ENCODE measurements at places on chromosomes 7 and 10.

- DNase-seq, result no peak
These were observed 22.3 kb downstream of the CNPY1 start for GRCh38 chr7:155524018-155524556.

DNA sequence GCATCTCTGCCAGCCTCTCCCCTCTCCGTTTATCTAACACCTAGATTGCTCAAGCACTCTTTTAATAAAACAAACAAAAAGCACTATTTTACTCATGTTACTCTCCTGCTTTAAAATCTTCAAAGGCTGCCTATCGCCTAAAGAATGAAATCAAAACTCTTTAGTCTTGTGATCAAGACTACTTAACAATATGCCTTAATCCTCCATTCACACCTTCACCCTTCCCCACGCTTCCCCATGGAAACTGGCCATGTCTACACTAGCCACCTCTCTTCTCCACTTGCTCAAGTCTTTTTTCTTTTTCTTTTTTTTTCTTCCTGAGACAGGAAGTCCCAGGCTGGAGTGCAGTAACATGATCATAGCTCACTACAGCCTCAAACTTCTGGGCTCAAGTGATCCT, 47.8 kb upstream of the TMEM213 start:
- no peak for DNase-seq

- DNase-seq, result no peak
These were observed 8.2 kb upstream of the STARD3NL start for GRCh38 chr7:38169847-38170246.

DNA sequence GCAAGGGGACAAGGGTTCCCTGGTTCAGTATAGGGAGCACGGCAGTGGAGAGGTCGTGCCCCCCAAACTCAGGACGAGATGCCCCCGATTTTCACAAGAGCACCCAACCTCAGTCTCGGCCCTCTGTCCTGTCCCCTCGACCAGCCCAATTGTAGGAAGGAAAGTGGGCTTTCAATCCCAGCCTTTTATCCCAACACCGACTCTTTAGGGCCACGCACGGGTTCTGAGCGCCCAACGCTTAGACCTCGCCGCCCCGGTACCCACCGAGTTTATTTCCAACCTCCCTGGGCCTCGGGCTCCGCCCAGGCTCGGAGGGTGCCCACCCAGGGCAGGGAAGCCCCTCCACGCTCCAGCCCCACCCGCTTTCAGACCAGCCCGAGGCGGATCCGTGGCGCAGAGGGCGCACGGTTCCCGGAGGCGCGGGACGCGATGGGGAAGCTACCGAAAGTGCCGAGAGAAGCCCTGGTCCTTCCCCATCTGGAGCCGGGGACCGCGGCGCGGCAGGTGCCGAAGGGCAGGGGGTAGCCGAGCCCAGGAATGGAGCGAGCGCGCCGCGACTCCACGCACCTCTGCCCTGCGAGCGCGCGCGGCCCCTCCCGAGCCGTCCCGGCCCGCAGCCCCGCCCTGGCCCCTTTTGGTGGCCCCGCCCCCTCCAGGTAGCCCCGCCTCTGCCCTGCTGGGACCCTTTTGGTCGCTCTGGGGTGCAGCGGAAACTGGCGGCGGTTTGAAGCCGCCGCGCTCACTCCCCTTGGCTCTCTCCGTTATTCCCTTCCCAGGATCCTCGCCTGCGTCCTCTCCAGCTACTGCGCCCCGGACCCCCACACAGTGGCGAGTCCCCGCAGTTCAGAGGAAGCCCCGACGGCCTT, 20.4 kb downstream of the GRID2IP start:
- DNase-seq, result peak; percentile 23

DNA sequence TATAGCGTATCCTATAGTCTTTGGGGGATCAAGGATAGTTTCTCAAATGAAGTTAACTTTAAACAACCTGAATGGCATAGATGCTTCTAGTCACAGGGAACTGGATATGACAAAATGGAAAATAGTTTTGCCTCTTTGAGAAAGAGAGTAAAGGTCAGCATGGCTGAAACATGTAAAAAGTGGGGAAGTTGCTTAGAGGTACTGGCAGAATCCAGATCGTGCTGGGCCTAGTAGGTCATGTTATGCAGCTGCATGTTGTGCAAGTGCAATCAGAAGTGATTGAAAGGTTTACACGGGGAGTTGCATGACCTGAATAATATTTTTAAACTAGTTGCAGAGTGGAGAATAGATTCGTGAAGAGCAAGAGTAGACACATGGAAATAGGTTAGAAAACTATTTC, 201.1 kb upstream of the HDAC9 start:
- no peak for DNase-seq

DNA sequence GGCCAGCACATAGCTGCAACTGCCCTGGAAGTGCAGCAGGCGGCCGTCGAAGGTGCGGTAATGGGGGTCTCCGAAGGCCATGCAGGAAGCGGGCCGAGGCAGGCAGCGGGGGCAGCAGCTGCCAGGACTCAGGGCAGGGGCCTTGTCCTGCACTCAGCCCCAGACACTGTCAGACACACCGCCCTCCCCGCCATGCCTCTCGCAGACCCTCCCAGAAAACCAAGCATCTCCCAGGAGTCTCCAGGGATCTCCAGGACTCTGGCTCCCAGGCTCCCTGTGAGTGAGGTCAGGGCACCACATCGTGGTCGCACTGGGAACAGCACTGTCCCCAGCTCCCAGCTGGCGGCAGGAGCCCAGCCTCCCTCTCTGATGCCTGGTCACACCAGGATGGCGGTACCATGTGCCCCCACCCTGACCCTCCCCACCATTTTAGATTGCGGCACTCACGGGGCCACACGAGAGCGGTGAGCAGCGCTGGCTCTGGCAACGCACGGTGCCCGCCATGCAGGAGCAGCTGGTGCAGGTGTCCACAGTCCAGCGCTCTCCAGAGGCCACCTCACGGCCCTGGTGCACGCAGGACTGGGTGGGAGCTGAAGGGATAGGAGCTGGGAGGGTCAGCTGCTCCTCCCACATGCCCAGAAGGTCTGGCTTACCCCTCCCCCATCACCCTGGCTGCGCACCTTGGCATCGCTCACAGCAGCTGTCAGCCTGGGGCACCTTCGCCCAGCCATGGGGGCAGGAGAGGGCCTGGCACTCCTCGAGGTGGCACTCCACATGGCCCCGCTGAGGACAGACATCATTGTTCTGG, 17.5 kb downstream of the ATP6V1F start:
- peak; percentile 56 for DNase-seq

DNA sequence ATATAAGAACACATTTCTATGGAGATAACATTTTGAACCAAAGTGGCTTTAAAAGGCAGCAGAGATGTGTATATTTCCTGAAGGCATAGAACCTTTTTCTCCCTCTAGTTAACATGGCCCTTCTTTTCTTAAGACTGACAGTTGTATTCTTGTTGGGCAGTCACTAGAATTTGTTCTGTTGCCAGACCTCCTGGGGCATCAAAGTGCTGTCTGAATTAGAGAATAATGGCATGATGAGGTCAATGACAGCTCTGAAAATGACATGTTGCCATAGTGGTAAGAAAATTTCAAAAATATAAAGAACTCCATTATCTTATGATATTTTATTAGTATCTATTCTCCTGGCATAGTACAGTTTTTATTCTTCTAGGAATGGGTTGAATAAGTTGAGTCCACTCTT, 446.7 kb downstream of the NRG3 start:
- DNase-seq, result no peak

DNA sequence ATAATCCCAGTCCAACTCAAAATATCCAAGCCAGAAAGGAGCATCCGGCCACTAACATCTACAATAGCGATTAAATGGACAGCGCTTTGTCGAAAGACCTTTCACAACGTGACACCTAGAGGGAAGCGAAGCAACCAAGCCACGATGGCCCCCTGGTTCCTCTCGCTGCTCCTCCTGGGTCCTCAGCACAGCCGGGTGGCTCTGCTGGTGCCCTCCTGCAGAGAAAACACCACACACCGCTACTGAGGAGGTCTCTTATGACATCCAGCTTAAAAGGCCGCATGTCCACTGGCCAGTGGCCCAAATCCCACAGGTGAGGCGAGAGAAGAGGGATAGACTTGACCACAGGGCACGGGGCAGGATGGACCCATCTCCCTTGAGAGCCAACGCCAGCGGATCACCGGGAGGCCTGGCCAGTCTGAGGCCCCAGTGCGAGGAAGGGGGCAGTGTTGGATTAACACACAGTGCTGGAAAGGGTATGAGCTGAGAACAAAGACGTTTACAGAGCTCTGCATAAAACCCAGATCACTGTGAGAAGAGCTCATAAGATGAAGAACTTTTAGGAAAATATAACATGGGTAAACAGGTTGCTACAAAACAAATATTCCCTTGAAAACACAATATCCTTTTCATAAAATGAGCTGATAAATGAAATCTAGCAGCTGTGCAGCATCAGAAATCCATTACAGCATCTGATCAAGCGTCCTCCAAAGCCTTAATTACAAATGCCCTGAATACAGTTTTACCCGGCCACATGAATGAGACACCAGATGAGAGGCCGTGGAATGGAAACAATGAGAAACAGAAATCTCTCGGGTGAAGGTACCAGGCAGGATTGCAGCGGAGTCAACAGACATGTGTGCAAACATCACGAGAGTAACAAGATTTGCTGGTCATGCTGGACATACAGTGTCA, 236.7 kb downstream of the DIP2C start:
- DNase-seq, result no peak

All from NCI-H2227 treated with DMSO at 0.1 percent for 48 hours (cell line).